ENCODE measurements at places on chromosomes 12 and 14.

- no peak for DNase-seq
Observed at GRCh38 chr12:2759733-2760132, 35.0 kb upstream of the FKBP4 start.

GRCh38 chr14:58812050-58812910 lies 174.5 kb downstream of the DACT1 start:
- peak; percentile 45 for DNase-seq

DNA sequence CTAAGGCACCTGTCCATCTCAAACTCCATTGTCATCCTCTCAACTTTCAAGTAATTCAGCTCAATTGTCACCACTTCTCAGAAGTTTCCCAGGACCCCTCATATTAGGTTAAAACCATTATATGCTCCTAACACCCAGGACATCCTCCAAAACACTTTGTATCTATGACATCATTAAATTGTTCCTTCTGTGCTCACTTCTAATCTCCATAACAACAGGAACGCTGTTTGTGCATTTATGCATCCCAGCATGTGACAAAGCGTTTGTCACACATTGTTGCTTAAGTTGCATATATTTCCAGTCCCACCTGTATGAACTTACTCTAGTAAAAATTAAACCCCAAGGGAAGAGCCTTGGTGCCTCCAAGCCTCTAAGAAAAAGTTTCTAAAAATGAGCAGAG lies 133.9 kb downstream of the TBX5 start:
- no peak for DNase-seq

GRCh38 chr12:124862768-124863415 lies 772 bp downstream of the SCARB1 start:
- peak; percentile 68 for DNase-seq

DNA sequence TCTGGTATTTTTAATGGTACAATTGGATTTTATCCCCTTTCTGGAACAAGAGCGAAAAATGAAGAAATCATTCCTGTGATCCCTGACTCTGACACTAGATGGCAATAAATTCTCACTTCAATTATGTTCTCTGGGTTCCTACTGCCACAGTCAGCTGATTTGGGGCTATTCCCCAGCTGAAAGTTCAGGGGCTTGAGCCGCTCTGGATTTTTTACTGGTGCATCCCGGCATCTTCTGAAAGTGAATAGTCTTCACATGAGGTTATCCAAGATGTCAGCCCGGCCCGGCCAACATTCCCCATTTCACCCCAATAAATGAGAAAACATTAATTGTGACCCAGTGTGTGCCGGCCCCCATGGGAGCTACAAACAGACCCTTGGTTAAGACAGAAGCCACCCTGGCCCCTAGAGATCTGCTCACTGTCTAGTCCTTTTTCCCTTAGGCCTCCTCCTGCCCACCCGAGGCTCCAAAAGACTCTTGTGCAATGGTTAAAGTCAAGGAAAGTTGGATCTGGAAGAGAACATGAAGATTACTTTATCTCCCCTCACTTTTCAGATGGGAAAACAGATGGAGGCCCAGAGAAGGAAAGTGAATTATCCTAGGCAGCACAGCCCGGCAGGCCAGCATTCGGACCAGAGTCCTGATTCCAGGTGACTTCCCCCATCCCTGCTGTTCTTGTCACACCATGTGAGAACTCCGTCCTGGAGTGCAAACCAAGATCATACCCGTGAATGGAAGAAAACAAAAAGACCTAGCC lies 20.8 kb downstream of the CKAP4 start:
- peak; percentile 56 for DNase-seq

DNA sequence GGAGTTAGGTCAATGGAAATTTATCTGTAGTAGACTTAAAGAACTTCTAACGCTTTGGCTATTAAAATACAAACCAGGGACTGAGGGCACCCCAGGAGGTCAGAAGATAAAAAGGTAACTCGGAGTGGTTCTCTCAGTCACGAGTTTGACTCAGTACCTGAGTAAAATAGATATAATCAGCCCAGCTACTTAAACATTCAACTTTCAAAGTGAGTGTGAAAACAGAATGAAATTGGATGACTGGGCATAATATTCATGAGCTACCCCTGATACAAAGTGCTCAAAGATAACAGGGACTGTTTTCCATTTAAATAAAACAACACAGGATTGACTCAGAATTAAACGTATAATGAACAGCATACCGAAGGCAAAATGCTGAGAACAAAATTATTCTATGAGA lies 75.0 kb downstream of the FOXN3 start:
- DNase-seq, result no peak

- no peak for DNase-seq
Observed at GRCh38 chr14:94203473-94204210, 29.5 kb downstream of the PPP4R4 start.

DNA sequence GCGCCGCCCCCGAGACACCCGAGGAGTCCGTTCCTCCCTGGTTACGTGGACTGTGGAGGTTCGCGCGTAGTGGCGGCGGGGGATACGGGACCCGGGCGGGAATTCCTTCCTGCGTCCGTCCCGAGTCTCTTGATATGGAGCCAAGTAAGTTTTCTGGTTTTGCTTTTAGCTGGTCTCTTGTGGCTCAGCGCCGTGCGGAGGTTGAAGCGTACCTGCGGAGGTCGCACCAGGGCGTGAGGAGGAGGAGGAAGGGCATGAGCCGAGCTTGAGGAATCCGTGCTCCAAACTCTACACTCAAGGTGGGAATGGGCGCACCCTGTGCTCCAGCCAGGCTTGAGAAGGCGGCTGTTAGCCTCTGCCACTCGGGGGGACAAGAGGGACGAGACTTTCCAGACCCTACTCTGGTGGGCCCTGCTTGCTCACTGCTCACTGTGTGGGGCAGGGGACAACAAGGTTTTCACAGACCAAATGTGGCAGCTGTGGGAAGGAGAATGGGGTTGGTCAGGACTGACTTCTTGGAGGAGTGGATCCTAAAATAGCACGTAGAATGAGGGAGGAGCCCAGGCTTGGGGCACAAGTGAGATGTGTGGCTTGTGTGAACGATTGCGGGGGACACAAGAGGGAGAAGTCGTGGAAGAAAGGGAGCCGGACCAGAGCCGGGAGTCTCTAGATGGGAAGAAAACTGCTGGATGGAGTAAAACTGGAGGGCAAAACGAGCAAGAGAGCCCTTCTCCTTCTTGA lies 577 bp downstream of the ATG101 start:
- no peak for DNase-seq

DNA sequence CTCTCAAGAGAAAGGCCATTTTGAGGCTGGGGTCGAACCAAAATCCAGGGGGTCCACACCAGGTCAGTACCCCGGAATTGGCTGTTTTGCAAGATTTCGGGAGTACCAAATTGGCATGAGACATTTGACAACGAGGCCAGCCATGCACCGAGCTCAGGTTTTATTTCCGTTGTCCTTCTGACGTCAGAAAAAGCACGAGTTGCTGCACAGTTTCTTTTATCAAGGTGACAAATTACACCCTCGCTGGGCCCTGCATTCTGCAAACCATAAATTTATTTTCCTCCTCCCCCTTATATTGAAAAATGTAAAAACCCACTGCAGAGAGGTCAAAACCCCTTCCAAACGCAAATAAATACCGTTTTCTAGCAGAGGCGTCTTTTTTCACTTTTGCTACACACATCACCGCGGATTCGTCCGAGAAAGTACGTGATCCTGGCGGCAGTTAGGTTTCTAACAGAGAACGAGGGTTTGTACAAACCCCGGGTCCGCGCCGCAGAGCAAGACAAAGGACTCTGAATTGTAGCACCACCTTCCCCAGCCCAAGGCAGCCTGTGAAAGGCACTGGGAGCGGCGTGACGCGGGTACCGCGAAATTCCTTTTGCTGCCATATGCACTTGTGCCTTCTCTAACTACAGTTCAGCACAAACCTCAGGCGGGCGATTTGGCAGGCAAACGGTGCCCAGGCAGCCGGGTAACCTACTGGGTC lies 1.8 kb downstream of the SLC38A1 start:
- DNase-seq, result peak; percentile 61

DNA sequence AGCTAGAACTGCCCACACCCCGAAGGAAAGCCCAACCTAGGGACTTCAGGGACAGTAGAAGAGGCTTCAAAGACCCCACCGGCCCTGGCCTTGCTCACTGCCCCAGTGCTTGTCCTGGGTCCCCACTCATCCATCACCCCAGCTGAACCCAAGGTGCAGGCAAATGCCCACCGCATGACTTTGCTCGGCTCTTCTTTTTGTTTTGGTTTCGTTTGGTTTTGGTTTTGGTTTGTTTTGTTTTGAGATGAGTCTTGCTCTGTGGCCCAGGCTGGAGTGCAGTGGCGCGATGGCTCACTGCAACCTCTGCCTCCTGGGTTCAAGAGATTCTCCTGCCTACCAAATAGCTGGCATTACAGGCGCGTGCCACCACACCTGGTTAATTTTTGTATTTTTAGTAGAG lies 9.0 kb downstream of the CCDC85C start:
- peak; percentile 62 for DNase-seq

- DNase-seq, result no peak
Observed at GRCh38 chr12:5429741-5430557, 2.0 kb upstream of the NTF3 start.

DNA sequence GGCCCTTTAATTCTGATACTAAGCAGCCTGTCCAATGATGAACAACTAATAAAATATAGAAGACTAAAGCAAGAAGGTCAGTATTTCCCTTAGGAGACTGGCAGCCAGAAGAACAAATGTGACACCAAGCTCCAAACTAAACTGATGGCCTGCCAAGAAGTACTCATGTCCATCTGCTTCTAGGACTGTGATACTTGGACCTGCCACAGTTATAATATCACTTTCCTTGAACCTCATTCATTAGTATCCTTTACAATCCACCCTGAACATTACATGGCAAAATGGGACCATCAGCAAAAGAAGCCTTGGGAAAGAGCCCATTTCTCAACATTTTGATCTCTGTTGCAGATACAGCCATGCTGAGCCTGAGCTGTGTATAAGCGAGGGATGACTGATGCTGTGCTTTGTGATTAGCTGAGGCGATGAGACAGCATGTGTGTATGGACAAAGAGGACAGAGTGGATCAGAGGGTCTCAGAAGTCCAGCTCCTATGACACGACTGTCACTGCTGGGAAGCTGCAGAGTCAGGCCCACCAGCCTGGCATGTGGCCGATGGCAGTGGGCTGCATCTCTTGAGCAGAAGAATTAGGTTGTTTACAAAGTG lies 73.9 kb downstream of the TGFB3 start:
- no peak for DNase-seq

DNA sequence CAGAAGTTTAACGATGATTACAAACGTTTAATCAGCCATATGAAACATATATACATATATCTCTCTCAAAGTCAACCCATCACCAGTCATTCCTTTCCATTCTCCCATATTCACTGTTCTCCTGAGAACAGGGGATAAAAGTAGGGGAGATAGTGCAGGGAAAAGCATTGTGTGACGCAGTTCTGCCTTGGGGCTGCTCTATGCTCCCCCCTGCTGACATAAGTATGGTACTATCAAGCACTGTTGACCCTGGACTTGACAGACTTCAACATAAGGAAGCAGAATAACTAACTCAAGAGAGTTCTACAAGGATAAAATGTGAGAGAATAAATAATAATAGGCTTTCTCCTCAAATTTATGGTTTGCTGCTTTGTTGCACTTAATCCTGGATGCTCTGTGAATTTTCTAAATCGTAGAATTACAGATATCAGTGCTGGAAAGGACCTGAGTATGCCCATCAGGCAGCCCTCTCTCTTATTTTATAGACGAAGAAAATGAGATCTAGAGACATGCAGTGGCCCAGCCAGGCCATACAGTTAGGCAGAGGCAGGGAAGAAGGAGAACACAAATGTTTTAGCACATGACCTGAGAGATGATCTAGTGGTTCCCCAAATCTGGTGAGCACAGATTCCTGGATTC lies 87.2 kb downstream of the SCN8A start:
- peak; percentile 55 for DNase-seq

GRCh38 chr12:14239350-14239934 lies 126.0 kb upstream of the ATF7IP start:
- DNase-seq, result peak; percentile 86

DNA sequence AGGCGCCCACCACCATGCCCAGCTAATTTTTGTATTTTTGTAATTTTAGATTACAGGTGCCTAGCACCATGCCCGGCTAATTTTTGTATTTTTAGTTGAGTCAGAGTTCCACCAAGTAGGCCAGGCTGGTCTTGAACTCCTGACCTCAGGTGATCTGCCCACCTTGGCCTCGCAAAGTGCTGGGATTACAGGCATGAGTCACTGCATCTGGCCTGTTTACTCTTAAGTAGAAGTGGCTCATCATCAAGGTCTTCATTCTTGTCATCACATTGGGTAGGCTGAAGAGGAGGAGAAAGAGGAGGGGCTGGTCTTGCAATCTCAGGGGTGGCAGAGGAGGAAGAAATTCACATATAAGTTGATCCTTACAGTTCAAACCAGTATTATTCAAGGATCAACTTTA lies 152.4 kb upstream of the ATP2B1 start:
- DNase-seq, result no peak

DNA sequence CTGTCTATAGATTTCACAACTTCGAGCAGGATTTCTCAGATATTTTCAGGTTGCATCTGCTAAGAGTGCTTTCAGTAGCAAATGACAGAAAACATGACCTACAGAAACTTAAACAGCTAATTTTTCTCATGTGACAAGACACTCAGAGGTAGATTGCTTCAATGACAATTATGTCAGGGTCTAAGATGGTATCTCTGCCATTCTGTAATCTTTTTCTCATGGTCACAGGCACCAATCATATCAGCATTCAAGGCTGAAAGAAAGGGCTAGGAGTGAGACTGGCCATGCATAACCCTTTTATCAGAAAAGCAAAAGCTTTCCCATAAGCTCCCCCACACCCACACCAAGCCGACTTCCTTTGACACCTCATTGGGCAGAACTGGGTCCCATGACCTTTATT lies 450.5 kb upstream of the FAR2 start:
- peak; percentile 2 for DNase-seq

DNA sequence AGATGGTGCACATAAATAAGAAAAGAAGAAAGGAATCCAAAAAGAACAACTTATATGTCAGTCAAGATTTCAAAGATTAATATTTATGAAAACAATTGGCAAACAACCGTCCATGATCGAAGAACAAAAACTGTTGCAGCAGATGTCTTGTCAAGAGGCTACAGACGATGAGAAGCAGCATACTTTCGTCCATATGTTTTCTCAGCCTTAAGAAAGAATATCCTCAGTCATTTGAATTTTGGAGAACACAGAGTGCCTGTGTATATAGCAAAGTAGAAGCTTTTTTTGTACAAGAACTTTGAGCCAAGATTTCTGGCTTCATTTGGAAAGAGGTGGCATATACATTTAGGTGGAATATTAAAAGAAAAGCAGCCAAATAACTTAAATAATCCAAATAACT lies 297.2 kb downstream of the ITPR2 start:
- no peak for DNase-seq

GRCh38 chr12:92403210-92404175 lies 257.8 kb upstream of the BTG1 start:
- peak; percentile 97 for DNase-seq

DNA sequence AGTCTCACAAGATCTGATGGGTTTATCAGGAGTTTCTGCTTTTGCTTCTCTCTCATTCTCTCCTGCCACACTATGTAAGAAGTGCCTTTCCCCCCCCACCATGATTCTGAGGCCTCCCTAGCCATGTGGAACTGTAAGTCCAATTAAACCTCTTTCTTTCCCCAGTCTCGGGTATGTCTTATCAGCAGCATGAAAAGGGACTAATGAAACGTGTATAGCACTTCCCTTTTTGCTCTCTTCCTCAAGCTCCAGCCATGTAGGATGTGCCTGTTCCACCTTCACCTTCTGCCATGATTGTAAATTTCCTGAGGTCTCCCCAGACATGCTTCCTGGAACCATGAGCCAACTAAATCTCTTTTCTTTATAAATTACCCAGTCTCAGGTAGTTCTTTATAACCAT lies 7.0 kb upstream of the CRACR2A start:
- no peak for DNase-seq
